ENCODE measurements at places on chromosomes 7 and 10.

DNA sequence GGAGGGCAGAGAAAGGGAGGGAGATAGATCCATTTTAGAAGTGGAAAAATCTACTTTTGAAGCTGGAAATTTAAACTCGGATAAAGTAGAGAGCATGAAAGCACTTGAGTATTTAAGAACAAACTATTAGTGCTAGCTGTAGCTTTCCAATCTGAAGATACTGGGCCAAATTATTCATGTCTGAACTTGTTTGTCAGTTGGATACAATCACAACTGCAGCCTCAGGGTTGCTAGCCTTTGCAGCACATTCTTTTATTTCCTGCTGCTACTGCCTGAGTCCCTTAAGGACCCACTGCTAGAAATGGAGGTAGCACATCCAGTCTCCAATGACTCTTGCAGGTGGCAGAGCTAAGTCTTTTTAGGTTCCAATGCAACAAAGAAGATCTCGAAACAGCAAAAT lies 8.3 kb upstream of the SLC25A13 start:
- no peak for DNase-seq

DNA sequence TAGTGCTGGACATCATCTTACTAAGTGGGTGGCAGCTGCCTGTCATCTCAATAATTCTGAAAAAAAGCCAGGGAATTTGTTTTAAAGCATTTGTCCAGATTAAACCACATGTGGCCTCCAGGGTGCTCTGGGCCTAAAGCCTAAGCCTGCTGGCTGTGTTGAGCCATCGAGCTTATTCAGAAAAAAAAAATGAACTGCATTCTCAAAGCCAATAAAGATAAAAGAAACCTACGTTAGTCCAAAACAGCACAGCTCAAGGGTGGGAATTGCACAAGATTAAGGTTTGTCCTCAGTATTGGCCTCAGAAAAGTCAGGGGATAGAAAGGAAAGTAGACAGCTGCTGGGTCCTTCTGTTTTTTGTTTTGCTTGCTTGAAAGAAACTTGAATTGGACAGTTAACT lies 22.6 kb upstream of the PRTFDC1 start:
- no peak for DNase-seq

DNA sequence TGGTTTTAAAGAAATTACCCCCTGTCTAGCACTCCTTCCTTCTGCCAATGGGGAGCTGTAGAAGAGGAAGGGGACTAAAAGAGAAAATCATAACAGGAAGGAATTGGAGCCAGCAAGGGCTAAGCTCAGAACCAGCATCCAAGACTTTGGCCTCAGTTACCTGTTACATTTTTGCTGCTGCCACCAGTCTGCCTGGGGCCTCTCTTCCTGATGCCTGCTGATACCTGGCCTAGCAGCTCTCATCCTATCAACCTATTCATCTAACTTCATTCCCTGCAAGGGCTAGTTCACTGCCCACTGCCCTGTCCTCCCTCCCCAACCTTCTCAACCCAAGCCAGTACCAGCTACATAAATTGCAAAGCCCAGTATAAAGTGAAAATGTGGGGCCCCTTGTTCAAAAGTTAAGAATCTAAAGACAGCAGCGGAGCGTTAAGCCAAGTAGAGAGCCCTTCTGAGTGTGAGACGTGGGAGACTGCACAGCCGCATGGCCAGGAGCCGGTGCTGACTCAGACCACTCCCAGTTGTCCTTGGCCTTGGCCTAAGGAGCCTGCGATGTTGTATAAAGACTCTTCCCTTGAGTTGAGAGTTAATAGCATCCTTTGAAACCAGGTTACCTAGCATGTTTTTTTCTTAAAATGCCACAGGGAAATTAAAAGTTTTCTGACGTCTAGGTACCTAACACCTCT lies 13.2 kb upstream of the AOC1 start:
- no peak for DNase-seq

DNA sequence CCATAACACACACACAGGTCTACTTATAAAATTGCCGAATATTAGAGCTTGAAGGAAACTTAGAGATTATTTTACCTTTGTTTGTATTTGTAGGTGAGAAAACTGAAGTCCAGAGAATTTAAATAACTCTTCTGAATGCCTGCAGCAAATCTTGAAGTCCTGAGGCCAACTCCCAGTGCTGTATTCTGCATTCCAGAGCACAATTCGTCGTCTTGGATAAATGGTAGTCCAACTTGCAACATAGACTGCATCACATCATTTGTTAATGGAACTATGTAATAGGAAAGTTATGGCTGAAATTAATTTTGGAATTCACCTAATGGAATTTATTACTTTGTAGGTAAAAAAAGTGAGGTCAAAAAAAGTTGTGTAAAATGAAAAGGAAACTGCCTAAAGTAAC lies 37.3 kb upstream of the SEMA3D start:
- DNase-seq = no peak

GRCh38 chr7:155283565-155284194 lies 14.0 kb upstream of the INSIG1 start:
- DNase-seq = no peak

- no peak for DNase-seq
These were observed 6.3 kb upstream of the TBATA start for GRCh38 chr10:70791386-70792039.

DNA sequence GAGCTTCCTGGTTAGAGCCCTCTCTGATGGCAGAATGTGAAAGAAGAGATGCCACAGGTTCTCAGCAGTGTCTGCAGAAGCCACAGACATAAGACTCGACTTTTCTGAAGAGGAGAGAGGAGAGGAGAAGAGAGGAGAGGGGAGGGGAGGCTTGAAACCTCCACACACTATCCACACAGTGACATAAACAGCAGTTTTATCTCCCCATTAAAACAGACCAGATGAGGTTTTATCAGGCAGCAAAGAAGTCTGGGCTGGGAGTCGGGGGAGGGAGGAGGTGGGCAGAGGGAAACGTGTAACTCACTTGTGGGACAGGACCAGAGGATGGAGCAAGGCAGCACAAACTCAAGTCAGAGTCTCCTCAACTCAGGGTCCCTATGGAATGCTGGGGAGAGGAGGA lies 76.5 kb downstream of the XPNPEP1 start:
- no peak for DNase-seq

- DNase-seq = no peak
These were observed 158.6 kb upstream of the INSYN2A start for GRCh38 chr10:127354992-127355391.

DNA sequence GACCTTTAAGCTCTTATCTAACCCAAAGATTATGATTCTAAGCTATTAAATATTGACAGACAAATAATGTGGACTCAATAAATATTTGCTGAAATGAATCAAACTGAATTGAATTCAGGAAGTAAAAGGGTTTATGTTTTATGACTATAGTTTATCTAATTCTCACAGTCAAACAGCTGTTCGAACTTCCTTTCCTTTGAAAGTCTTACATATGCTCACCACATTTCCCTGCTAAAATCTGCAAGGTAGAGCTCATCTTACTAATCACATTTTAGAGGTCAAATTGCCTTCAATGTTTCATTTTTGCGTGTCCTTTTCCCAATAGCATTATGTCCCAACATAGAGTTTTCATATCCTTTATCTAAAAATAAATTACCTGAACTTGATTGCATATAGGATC lies 154.9 kb upstream of the PPP1R3A start:
- no peak for DNase-seq

DNA sequence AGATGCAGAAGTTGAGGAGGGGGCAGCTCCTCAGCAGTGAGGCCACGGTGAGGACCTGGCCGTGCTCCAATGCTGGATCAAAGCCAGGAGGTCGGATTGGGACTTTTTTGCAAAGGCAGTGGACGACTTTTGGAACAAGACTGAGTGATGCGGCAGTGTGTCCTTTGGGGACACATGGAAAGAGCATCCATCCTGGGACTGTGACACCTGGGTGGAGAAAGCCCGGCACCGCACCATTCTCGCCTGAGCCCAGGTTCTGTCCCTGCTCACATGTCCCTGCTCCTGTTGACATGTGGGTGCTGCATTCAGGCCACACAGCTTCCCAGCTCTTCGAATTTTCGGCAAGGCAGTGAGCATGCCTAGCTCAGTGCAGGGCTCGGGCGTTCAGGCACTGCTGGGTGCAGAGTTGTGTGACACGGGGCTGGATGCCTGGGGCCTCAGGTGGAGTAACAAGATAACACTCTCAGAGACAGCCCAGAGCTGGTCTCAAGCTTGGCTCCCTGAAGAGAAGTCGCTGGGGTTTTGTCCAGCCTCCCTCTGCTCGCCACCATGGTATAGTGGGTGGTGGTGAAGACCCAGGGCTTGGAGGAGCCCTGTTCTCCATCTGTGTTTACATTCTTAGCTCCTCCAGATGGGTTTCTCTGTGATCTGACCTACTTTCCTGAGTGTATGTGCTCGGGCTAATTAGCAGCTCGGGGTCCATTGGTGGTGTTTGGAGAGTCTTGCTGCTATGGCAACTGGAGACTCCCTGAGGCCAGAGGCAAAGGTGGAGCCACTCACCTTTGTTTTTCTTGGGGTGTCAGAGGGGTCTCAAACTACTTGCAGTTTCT lies 111.7 kb upstream of the BTBD16 start:
- no peak for DNase-seq

GRCh38 chr10:129792864-129793263 lies 171.2 kb downstream of the EBF3 start:
- no peak for DNase-seq

- no peak for DNase-seq
These were observed 37.5 kb downstream of the ZNF467 start for GRCh38 chr7:149735779-149736477.

Data from T-helper 2 cell (primary cell).